Stimulated activated CD8-positive, alpha-beta memory T cell treated with anti-CD3 and anti-CD28 coated beads, Interleukin-15, amount 100 ng/mL, for 4 hours (primary cell): ENCODE measurements at places on chromosomes 16 and 17.

DNA sequence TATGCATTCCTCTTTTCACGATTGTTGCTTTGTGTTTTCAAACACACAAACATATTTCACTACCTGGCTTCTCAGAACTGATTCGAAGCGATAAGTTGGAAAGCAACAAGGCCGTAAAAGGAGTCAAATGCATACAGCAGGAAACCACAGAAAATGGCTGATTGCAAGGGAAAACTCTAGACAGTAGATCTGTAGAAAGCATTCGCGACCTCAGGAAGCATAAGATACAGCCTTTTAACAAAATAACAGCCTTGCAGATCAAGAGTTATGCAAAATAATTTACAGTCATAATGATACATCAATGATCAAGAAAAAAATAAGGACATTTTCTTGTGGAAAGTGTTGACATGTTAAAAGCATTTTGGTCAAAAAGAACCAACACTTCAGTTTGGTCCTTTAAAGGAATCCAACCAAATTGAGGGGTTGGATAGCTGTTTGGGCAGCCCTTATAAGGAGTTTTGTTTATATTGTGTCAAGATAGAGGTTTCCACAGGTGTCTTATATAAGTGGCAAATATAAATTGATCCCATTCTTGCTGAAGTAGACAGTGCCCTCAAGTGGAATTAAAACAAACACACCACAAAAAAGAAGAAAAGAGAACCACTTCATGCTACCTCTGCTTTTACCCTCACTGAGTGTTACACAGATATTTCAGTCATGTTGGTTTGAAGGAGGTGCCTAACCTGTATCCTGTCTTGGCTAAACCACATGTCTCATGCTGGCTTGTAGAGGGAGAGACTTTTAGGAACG lies 5.5 kb downstream of the CYLD start:
- no peak for DNase-seq

GRCh38 chr17:7258731-7259554 lies 3.3 kb downstream of the CLDN7 start:
- no peak for DNase-seq

DNA sequence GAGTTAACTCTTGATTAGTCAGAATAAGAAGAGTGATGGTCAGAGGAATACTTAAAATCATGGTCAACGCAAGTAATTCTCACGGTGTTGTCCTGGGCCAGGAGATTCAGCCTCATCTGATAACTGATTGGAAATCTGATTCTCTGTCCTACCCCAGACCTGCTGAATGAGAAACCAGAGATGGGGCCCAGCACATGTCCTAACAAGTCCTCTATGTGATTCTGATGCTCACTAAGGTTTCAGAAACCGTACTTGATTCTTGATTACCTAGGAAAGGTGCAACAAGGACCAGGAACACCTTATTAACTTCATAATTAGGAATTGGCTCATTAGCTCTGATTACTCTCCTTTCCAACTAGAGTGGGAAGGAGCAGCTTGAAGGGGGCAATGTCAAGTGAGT lies 44.5 kb downstream of the ANKFY1 start:
- no peak for DNase-seq

DNA sequence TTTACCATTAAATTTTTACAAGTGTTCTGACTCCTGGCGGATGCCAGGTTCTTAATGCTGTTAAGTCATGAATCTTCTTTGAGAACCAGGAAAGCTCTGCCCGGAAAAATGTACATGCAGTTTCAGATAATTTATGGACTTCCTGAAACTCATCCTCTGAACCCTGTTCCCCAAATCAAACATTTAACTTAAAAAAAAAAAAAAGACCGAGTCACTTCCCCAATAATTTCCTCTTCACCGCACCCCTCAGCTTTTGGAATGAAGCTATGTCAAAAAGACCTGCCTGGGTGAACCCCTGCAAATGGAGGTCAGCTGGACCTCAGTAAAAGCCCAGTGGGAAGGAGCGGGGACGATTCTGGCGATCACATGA lies 15.0 kb downstream of the ZNF232 start:
- no peak for DNase-seq

- DNase-seq = no peak
These were observed 42.5 kb downstream of the ARHGAP17 start for GRCh38 chr16:24972608-24973220.

GRCh38 chr17:49978501-49978900 lies 9.5 kb downstream of the DLX4 start:
- no peak for DNase-seq

DNA sequence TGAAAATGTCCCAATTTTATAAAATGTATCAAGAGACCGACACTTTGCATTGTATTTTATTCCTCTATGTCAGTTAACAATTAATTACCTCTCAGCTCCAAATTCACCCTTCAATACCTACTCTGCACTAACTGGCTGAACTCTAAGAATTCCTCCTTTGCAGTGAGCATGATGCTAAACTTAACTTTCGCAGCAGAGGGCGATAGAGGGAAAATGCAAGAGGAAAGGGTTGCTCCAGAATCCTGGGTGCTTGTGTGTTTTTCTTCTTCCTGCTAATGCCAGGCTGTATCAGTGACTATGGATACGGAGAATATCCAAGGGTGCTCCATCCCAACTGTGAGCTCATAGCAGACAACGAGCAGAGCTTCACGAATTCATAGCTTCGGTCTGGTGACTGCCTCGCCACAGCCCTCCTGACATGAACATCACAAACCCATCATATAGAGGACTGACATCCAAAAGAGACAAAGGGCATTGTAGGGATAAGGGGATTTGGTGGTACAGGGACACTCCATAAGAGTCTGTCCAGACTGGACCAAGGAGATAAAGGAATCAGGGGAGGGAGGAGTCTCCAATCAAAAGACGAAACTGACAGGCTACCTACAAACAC lies 172.9 kb downstream of the STX8 start:
- DNase-seq = no peak
